NCI-H1092 (cell line): ENCODE measurements at places on chromosomes 1 and 21.

DNA sequence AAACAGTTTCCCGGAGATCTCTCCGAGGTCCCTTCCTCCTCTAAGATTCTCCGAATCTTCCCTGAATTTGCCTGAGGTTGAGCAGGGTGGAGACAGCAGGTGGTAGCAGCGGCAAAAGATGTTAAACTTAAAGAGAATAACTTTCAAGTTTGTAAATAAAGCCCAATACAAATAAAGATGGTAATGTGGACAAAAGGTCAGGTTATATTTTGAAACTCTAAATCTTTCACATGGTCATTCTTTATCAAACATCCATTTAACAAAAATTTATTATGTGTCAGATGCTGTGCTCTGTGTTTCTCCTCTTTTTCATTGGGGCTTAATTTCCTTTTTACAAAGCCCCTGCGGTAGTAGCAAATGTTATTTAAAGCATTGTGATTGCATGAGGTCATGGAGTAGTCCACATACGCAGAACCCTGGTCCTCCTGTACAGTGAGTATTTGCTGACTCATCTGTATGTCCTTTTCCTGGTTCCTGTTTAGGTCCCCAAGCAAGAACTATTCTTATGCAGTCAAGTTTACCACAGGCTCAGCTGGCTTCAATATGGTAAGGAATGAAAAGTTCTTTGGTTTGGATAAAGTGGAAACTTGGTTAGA, 119.2 kb downstream of the ITSN1 start:
- DNase-seq, result no peak

GRCh38 chr1:165879946-165880345, 52.5 kb downstream of the UCK2 start:
- DNase-seq, result no peak

GRCh38 chr1:145985502-145986439, 10.6 kb downstream of the TXNIP start:
- DNase-seq, result no peak

DNA sequence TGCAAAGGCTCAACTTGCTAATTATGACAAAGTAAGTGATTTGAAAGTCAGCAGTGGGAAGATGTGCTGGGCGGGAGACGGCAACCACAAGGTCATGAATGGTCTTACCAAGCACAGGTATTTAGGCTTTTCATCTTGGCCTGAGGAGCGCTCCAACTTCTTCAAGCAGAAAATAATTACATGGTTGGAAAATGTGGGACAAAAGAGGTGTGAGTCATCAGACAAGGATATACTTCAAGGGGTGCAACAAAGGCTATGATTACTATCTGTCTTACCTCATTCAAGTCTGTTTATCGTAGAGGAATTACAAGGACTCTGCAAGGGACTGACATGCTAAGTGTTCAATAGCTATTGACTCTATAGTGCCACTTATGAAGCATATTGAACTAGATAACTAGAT, 2005.7 kb downstream of the MRPL39 start:
- DNase-seq, result no peak
